ENCODE measurements at places on chromosomes 3 and 15.
A peak's percentile ranks its signal among the peaks of the same experiment; 100 is the strongest.

- no peak for DNase-seq
Measured at GRCh38 chr3:133868758-133869475, 26.8 kb downstream of the RAB6B start.

- DNase-seq: no peak
Measured at GRCh38 chr15:74791667-74792066, 9.8 kb downstream of the CSK start.

DNA sequence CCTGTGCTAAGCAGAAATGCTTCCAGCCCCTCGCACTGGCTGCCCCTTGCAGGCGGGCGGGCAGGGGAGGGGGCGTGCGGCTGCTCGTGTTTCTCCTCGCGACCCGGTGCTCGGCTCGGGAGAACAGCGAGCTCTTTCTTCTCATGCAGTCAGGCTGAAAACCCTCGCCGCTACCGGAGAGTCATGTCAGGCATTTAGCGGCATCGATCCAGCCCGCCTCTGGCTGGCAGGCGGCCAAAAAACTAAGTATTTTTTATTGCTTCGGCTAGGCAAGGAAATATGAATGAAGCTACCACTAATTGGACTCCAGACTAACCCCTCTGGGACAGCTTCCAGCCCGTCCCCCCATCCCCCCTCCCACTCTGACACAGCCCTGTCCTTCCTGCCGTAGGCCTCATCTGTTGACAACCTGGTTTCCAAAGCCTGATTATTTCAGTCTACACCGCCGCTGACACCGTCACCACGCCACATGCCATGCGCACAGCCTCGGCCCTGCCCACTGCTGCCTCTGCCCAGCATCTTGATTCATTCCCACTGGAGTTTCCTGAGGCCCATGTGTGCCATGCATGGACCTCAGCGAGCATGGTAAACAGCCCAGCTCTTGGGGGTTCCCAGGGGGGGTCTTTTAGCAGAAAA lies 35.3 kb downstream of the TLE3 start:
- no peak for DNase-seq

GRCh38 chr3:129616713-129617112 lies 10.2 kb upstream of the PLXND1 start:
- DNase-seq: no peak

- no peak for DNase-seq
Measured at GRCh38 chr3:142694225-142694624, 29.6 kb upstream of the TRPC1 start.

GRCh38 chr3:108328821-108329486 lies 32.6 kb downstream of the HHLA2 start:
- no peak for DNase-seq

DNA sequence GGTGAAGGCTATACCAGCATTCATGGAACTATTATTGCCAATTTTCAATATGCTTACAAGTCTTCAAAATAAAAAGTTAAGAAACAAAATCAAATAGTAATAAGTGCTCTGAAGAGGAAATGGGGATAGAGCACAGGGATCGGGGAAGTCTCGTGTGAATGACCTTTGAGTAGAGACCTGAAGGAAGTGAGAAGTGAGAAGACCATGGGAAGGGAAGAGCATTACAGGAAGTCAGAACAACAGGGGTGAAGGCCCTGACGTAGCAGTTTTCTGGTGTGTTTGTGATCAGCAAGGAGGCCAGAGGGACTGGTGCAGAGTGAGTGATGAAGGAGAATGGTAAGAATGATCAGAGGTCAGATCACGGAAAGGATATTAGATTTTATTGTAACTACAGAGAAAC lies 48.1 kb downstream of the STAC start:
- no peak for DNase-seq

GRCh38 chr3:177536873-177537272 lies 339.6 kb upstream of the TBL1XR1 start:
- DNase-seq: no peak

DNA sequence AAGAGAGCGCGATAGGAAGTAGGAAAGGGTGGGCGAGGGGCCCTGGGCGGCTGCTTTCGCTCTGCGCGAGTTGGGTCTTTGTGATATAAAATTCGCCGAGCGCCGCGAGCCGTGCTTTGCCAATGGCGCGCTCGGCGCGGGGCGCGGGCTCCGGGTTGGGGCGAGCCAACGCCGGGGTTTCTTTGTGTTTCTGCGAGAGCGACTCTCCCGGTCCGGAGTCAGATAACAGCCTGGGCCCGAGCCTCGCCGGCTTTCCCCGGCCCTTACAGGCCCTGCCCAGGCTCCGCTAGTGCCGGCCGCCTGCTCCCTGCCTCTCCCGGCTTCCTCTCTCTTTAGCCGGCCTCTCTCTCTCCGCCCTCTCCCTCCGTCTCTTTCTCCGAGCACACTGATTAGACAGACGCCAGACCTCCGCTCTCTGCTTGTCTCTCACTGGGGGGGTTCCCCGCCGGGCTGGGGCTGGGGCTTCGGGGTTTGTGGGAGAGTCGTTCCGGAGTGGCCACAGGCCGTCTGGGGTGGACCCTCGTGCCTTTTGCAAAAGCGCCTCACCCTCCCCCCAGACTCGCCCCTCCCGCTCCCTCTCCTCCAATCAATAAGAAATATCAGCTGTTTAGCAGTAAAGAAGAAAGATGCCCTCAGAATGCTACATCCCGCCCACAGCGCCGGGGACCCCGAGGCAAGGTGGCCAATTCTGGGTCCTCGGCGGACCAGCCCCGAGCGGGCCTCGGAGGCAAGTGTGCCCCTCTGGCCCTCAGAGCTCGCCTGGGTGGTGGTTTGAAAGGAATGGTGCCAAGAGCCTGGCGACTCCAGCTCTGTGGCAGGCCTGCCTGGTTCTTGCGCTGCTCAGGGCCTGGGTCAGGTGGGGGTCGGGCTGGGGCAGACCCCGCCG lies 2.9 kb downstream of the NR2F2 start:
- no peak for DNase-seq

DNA sequence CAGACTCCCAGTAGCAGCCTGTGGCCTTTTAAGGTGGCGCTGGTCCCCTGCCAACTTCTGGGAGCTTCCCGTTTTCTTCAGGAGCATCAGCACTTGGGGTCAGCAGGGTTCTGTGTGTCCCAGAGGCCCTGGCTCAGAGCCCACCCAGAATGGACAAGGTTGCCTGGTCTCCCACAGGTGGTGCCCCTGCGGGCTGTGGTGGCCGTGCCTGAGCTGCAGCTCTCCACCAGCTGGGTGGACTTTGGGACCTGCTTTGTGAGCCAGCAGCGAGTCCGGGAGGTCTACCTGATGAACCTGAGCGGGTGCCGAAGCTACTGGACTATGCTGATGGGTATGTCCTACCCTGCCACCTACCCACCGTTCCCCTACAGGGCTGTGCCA lies 15.5 kb downstream of the ACAA1 start:
- DNase-seq: no peak

DNA sequence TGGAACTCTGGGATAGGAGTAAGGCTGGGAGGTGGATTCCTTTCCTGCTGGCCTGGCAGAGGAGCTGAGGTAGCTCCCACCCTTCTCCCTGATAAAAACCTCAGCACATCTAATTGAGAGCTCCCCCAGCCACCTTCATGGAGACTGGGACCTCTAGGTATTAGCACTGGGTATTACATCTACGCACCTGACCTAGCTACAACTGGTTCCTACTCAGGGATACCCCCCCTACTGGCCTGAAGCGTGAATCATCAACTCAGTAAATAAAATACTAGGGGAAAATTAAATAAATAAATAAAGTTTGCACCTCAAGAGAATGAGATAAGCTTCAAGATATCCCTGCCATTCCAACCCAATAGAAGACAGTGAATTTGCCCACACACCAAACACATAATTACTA lies 140.4 kb downstream of the NEK10 start:
- no peak for DNase-seq

DNA sequence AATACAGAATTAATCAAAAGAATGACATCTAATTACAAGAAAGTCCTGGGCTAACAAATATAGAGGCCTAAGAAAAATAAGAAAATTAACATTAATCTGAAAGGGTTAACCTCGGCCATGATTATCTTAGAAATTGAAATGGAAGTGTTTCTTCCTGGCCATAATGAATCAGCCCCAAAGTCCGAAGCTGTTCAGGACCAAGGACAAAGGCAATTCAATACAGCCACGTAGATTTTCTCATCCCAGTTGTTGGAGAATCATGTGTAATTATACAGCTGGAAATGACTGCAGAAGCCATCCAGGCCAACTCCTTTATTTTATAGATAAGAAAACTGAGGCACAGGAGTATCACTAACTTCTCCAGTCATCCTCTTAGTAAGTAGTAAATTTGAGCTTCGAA lies 38.0 kb upstream of the GBE1 start:
- no peak for DNase-seq

DNA sequence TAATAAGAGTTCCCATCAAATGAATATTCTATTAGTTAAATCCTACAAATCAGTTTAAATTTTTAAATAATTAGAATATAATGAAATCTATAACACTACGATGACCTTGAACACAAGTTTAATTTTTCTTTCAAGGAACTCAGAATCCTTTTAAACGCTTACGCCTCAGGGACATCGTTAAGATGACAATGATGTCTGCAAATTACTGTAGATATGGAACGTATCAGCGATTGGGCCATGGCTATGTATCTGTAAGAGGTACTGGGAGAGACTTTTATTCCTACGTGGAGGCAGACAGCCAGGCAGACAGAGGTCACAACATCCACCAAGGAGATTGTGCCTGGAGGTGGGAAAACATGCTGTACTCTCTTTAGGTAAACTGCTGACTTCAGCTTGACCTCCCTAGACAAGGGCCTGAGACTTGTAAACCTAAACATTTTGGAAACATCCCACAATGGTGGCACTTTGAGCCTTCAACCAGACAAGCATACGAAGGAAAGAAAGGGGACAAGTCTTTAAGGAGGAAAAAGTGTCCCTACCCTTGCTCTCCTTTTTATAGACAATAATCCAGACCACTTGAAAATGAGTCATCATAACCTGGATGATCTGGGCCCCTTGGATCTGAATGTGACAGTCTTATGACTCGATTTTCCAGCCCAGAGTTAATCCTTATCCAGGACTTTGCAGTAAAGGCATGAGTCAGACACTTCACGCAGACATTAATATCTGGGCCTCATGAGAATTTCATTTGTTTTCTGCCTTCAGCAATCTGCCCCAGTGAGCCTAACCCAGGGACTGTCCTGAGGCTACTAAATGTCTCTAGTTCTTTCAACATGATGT lies 6.8 kb upstream of the LDHAL6B start:
- DNase-seq: no peak

DNA sequence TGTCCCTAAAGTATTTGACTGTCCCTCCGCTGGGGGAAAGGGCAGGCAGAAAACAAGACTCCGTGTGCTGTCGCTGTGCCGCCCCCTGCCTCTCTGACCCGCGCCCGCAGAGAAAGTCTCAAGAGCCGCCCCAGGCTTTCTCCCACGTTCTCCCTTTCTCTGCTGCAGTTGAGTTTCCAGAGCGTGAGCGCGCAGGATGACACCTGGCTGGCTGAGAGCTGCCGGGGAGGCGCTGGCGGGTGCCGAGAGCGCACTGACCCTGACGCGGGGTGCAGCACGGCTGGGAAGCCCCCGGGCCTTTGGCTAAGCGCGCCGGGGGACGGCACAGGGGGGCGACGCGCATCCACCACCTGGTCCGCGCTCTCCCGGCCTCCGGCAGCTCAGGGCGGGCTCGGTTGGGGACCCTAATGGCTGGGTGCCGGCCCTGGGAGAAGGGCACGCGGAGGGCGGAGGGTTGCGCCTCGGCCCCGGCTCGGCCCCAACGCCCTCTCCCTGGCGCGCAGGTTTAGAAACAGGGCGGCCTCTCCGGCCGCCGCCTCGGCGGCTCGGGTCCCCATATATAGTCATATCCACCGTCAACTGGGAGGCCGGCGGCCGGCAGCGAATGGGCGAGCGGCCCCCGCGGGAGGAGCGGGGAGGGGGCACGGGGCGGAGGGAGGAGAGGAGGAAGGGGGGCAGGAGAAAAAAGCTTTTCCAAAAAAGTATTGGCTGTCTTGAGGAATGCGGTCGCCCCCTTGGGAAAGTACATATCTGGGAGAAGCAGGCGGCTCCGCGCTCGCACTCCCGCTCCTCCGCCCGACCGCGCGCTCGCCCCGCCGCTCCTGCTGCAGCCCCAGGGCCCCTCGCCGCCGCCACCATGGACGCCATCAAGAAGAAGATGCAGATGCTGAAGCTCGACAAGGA lies at the start of gene TPM1:
TPM1 (plus strand) TSS at position 774 of the 903 bp plus-strand sequence; CDS start at position 857, 83 bp downstream.
- DNase-seq: peak; percentile 15

DNA sequence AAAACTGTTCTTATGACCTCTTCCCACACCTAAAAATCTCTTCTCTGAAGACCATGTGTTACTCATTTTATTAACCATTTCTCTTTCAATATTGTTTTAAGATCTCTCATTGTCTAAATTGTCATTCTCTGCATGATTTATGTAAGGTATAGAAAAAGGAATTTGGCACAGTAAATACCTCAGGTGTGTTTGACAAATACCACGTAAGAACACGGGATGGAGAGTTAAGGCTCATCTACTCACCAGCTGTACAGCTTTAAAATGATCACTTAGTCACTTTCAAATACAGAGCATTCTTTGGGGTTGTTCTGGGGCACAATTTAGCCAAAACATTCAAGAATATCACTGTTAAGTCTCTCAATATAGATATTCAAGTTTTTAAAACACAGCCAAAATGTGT lies 627.1 kb downstream of the MCTP2 start:
- no peak for DNase-seq

- DNase-seq: no peak
Measured at GRCh38 chr15:100781061-100781960, 98.3 kb upstream of the ALDH1A3 start.

GRCh38 chr3:8784676-8785435 lies 15.4 kb upstream of the OXTR start:
- DNase-seq: no peak

DNA sequence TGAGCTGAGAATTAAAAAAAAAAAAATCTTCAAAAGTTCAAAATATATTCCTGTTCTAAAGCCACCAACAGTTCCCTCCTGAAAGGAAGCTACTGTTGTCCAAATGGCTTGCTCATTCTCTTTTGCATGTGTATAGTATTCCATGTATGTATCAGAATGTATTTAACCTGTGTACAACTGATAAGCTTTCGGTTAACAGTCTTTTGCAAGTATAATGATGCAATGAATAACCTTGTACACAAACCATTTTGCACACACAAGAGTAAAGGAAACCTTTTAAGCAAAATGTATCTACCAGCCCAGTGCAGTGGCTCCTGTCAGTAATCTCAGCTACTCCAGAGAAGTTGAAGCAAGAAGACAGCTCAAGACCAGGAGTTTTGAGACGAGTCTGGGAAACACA lies 32.6 kb downstream of the TOPBP1 start:
- no peak for DNase-seq

GRCh38 chr3:119783883-119784282 lies 2.0 kb downstream of the NR1I2 start:
- DNase-seq: no peak

All from activated CD4-positive, alpha-beta T cell treated with anti-CD3 and anti-CD28 coated beads for 48 hours (primary cell).